Ascending aorta (tissue), 2 donors: ENCODE measurements at places on chromosomes 2 and 18. TPM values are rescaled to one million over a fixed set of nuclear protein-coding genes. Genes with fewer than 3 reads are reported as not detected.

PLGLB1 gene
- not detected for total RNA-seq

HOXD12 gene
- not detected for total RNA-seq

APCDD1 gene
- total RNA-seq, result 77.0 TPM

GRCh38 chr2:11726384-11726783 lies 20.0 kb upstream of the LPIN1 start:
- DNase-seq, result no peak

- no peak for DNase-seq
Observed at GRCh38 chr2:149611100-149611820, 23.7 kb upstream of the MMADHC start.

DNA sequence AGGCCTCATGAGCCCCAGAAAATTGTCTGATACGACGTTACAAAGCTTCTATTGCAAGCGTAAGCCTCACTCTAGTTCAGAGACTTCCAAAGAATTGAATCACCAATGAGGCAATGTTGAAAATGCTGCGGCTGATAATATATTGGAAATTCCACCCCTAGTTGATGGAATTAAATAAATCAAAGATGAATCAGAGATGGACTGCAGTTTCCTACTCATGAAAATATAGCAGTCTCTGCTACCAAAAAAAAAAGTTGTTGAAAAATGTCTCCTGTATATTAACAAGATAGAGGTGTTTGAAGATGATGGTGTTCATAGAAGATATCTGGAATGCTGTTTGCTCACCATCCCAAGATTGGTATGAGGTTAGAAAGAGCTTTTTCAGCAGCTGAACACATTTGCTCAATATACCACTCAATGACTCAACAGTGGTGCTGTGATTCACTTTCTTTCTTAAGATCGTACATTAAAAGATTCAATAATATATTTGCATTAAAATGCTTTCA lies 99.8 kb upstream of the ARHGAP28 start:
- DNase-seq, result no peak

DNA sequence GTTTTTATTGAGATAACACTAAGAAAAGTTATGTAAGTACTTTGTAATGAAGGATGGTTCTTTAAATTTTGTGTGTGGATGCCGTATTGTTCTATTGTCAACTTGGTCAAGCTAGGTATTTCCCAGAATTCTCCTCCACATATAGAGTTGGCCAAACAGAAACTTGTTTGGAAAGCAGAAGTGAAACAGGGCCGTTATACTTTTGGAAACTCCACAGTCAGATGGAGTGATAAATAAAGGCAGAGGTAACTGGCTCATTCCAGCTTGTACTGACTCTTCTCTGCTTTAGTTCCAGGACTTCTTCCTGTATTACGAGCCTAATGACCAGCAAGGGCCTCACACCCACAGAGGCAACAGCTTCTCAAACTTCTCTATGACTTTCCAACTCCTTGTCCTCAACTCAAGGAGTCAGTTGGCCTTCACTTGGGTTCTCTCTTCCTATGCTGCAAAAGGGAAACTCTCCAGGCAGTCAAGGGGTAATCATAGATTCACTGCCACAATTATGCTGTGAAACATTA lies 16.4 kb upstream of the STARD7 start:
- no peak for DNase-seq

- no peak for DNase-seq
Observed at GRCh38 chr2:62407838-62408237, 98.2 kb downstream of the TMEM17 start.

DNA sequence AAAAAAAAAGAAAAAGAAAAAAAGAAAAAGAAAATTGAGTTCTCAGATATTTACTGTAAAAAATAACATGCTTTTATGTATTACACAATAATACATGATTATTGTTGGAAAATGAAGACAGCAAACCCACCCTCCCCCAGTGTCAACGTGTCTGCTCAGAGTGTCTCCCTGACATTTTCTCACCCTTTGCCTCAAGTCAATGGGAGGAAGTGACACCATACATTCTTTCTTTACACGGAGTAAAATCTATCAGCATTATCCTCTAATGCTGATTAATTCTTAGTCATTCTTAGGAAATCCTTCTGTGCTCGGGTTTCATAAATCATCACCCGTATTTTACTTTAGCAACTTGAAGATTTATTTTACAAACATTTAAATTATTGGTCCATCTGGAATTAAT lies 32.0 kb downstream of the CTAGE1 start:
- no peak for DNase-seq

- DNase-seq, result peak; percentile 67
Observed at GRCh38 chr2:154697418-154698252, 860 bp upstream of the KCNJ3 start.

DNA sequence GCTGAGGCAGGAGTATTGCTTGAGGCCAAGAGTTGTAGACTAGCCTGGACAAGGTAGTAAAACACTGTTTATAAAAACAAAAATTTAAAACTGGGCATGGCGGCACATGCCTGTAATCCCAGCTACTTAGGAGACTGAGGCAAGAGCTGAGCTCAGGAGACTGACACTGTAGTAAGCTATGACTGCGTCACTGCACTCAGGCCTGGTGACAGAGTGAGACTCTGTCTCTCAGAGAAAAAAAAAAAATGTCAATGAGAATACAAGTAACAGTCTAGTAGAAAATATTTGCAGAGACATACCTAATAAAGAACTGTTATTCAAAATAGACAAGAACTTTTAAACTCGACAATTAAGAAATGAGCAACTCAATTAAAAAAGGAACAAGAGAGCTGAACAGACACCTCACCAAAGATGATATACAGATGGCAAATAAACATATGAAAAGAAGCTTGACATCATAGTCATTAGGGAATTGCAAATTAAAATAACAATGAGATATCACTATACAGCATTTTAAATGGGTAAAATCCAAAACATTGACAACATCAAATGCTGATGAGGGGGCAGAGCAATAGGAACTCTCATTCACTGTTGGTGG lies 624.3 kb upstream of the ZEB2 start:
- no peak for DNase-seq
